ENCODE measurements at places on chromosomes 5 and 9.

GRCh38 chr9:90941661-90942060 lies 140.0 kb downstream of the SYK start:
- no peak for DNase-seq

GRCh38 chr9:126377536-126377935 lies 50.9 kb downstream of the MVB12B start:
- DNase-seq, result no peak

- no peak for DNase-seq
These were observed 149.7 kb upstream of the EFNA5 start for GRCh38 chr5:107820429-107820828.

- DNase-seq, result no peak
These were observed 346.9 kb downstream of the KDM4C start for GRCh38 chr9:7104625-7105024.

DNA sequence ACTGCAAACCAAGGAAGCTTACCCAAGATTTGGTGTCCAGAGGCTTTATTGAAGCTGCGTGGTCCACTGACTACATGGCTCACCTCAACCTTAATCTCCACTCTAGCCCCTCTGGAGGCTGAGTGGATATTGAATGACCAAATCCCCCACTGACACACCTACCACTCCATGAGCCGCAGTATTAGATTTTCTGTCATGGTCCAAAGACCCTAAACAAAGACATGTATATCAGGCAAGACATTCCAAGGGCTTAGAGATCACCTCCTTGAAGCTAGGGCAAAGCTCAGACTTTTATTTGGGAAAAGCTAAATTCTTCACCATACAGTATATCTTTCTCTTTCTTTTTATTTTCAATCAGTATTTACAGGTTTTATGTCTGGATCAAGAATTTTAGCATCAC lies 346.2 kb upstream of the CTNND2 start:
- DNase-seq, result no peak

DNA sequence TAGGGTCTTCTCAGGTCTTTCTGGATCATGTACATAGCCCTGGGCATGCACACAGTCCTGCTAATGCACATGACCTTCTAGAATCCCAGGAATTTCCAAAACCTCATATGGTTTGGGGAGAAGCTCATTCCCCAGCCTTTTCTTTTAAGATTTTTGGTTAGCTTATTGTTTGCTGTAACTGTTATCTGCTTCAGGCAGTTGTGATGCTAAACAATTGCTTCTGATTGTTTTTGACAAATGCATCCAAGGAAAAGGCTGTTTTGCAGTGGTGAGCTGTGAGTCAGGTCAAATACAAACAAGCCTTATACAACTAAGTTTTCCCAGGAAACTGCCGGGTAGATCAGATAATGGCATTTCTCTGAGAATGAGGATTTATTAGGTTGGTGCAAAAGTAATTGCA lies 32.7 kb downstream of the SMC5 start:
- DNase-seq, result no peak
